CD4-positive, alpha-beta memory T cell (primary cell): ENCODE measurements at places on chromosomes 7 and 10. TPM values are rescaled to one million over a fixed set of nuclear protein-coding genes. Genes with fewer than 3 reads are reported as not detected.
A peak's percentile ranks its signal among the peaks of the same experiment; 100 is the strongest.

Gene GARIN1A
- 3.4 TPM for total RNA-seq

Gene PTF1A
- not detected for total RNA-seq

Gene NUTM2A
- 1.2 TPM for total RNA-seq

Gene POM121
- 56.0 TPM for total RNA-seq

Gene LRRC17
- total RNA-seq: 0.52 TPM

Gene HHEX
- not detected for total RNA-seq

DNA sequence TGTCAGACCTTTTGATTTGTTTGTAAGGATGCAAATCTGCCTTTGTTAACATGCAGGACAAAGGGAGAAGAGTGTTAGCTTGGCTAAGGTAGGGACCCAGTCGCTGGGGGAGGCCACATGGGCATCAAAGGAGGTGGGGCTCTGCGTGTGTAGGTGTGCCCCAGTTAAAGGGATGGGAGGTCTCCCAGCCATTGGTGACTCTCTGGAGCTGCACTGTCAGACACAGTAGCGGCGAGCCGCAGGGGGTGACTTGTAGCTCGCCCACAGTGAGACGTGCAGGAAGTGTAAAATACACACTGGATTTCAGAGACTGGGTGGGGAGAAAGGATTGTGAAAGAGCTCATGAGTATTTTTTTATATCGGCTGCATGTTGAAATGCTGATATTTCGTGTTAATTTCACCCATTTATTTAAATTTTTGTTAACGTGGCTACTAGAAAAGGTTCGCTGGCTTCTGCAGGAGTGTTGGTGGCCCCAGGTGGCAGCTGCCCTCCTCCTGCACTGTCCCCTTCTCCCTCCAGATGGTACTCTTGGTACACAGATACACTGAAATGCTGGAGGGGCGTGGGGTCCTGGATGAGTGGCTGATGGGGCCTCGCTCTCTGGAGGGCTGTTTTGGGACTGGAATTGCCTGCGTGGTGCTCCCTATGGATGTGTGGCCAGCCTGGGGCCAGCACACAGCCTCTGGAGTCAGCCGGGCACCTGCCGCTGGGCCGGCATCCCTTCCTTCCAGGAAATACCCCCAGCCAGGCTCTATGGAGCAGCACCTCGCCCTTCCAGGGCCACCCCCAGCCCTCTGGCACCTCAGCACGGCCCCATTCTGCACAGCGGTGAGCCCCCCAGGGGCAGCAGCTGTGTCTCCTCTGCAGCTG is 59.2 kb downstream of the LHPP start:
- no peak for DNase-seq
- no peaks in the 10 kb centered on the region for H3K4me1 ChIP-seq

- peaks cover 7% of the 10 kb centered on the region for H3K27me3 ChIP-seq
- no peak for DNase-seq
- H3K4me1 ChIP-seq: peaks cover 8% of the 10 kb centered on the region
- H3K27ac ChIP-seq: no peak overlapping the region
These were observed 52.0 kb downstream of the JCAD start for GRCh38 chr10:30007406-30007805.

GRCh38 chr7:77352665-77353406 is 63.3 kb downstream of the GSAP start:
- peaks cover 68% of the 10 kb centered on the region for H3K4me1 ChIP-seq
- peak overlapping the region; percentile 16 for H3K27ac ChIP-seq
- H3K27me3 ChIP-seq: no peaks in the 10 kb centered on the region
- H3K36me3 ChIP-seq: no peaks in the 10 kb centered on the region
- no peak overlapping the region for H3K4me3 ChIP-seq

GRCh38 chr7:106278695-106279094 is 6.1 kb downstream of the NAMPT start:
- no peak for DNase-seq
- peaks cover 2% of the 10 kb centered on the region for H3K36me3 ChIP-seq

GRCh38 chr10:22483132-22483531 is 137.8 kb downstream of the SPAG6 start:
- no peaks in the 10 kb centered on the region for H3K4me1 ChIP-seq
- no peaks in the 10 kb centered on the region for H3K36me3 ChIP-seq
- H3K27ac ChIP-seq: no peak overlapping the region
- no peaks in the 10 kb centered on the region for H3K27me3 ChIP-seq
- no peak for DNase-seq
- H3K4me3 ChIP-seq: no peak overlapping the region

- H3K27ac ChIP-seq: no peak overlapping the region
- H3K4me1 ChIP-seq: no peaks in the 10 kb centered on the region
- H3K27me3 ChIP-seq: no peaks in the 10 kb centered on the region
- H3K4me3 ChIP-seq: no peak overlapping the region
These were observed 7.0 kb downstream of the RTKN2 start for GRCh38 chr10:62261666-62262065.

DNA sequence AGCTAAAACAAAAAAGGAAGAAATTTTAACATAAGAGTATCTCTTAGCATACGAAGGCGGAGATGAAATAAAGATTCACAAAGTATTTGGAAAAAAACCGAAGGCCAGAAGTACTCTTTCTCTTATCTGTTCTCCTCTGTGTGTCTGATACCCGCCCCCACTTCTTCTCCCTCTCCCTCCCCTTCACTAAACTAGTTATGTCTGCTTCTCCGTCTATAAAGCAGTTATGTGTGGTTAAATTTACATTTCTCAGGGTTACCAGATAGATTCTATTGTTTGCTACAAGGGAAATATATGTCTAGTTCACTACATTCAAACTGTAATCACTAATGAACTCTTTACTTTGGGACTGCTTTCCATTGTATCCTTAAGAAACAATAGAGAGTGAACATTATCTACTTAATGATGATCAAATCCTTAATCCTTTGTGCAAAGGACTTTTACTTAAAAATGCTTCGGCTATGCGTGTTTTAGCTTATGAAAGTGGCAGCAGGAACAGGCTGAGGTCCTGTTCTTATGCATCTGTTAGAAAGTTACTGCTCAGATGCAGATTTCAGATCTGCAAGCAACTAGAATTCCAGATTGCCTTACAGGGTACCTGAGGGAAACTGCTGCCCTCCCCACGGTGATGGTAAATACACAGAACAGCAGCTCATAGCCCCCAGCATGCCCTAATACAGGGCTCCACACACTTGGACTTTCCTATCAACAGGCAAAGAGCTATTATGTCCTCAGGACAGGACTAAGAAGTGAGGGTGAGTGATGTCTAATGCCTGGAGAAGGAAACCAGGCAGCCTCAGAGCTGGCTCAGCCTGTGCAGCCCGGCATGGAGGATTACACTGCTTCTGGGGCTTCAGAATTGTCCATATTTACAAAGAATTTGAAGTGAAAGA is 273.3 kb downstream of the FZD1 start:
- H3K4me3 ChIP-seq: no peak overlapping the region
- H3K27ac ChIP-seq: no peak overlapping the region
- DNase-seq: no peak
- H3K27me3 ChIP-seq: no peaks in the 10 kb centered on the region
